ENCODE measurements at places on chromosomes 4 and X.

- no peak for DNase-seq
Observed at GRCh38 chrX:132016628-132017430, 6.3 kb upstream of the STK26 start.

DNA sequence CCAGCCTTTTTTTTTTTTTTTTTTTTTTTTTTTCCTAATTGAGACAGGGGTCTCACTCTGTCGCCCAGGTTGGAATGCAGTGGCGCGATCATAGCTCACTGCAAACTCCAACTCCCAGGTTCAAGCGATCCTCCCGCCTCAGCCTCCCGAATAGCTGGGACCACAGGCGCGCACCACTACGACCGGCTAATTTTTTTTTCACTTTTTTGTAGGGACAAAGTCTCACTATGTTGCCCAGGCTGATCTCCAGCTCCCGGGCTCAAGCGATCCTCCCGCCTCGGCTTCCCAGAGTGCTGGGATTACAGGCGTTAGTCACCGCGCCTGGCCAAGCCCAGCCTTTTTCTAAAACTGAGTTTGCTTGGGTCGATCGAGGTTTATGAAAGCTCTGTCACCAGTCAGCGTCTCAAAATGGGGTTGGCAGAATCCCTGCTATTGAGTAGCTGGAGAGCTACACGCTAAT lies 1.3 kb upstream of the OTUD5 start:
- DNase-seq, result no peak

- DNase-seq, result no peak
Observed at GRCh38 chrX:78532363-78532762, 126.8 kb downstream of the RTL3 start.

- DNase-seq, result no peak
Observed at GRCh38 chrX:151902813-151903591, 9.7 kb upstream of the MAGEA4 start.

- DNase-seq, result no peak
Observed at GRCh38 chr4:188221090-188221489, 81.8 kb downstream of the TRIML1 start.

DNA sequence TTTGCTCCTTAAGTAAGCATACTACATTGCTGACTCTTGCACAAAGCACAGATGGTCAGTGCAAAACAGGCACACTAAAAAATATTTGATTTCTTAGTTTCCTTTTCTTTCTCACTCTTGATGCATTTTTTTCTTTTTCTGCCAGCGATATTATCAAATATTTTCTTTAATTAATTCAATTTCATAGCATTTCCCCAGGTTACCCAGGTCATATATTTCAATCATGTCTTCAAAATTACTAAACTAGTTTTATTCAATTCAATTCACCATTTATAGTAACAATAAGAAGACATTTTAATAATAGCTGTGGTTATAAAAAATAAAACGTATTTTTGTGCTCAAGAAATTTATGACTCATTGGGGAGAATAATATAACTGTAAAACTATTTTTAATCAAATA lies 421.2 kb downstream of the GASK1B start:
- DNase-seq, result no peak

DNA sequence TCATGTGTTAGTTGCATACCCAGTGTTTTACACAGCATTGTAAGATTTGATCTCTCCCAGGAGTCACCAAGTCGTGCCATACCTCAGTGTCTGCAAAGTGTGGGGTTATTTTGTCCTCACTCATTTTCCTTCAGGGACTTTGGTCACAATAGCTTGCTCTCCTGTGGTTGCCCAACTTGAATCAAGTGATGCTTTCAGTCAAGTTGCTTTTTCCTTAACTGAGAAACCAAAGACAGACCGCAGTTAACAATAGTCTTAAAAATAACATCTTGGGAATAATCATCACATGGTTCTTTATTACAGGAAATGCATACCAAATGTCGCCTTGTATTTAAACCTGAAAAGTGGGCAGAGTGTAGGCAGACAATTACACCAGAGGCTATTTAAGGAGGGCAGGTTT lies 44.5 kb upstream of the NDP start:
- DNase-seq, result no peak

- DNase-seq, result no peak
Observed at GRCh38 chr4:67928546-67928945, 34.7 kb downstream of the TMPRSS11A start.

DNA sequence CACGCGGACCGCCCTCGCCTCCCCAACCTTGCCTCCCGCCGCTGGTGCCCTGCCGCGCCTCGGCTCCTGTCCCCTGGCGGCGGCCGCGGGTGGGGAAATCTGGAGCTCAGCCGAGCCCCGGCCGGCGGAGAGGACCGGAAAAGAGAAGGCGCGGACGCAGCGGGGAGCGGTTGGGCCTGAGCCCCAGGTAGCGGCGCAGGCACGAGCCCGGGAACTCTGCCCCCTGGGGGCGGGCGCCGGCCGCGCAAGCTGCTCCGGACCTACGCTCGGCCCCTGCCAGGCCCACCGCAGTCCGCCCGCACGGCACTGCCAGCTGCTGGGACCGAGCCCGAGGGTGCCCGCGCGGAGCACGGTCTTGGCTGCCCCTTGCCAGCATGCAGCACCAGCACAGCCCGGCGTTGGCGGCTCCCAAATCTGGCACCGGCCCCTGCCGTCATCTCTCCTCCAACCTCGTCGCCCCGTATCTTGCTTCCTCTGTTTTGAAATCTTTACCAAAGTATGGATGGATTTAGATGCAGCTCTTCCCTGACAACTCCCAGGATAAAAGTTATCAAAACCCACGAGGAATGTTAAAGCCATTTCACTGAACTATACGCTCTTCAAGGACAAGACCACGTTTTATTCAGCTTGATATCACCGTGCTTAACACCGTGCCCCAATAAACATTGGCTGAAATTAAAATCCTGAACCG lies at the start of gene PRSS12:
TSS of gene PRSS12 (minus strand) at position 161 of the 691 bp plus-strand sequence. CDS start 283 bp downstream, outside the sequence.
- peak; percentile 5 for DNase-seq

DNA sequence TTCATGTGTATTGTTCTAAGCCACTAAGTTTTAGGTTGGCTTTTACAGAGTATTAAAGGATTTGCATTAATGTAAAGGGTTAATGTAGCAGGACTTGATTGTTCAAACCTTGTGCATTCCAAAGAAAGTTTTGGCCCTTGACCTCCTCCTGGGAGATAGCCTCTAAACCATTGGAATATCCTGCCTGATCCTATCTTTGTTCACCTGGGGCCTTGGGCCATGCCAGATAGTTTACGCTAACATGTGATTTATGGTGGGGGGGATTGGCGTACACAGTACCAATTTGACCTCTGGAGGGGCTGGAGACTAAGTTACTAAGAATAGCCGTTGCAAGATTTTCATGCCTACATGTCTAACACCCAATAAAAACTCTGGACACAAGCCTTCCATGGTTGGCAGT lies 1002.7 kb upstream of the PABPC4L start:
- no peak for DNase-seq

DNA sequence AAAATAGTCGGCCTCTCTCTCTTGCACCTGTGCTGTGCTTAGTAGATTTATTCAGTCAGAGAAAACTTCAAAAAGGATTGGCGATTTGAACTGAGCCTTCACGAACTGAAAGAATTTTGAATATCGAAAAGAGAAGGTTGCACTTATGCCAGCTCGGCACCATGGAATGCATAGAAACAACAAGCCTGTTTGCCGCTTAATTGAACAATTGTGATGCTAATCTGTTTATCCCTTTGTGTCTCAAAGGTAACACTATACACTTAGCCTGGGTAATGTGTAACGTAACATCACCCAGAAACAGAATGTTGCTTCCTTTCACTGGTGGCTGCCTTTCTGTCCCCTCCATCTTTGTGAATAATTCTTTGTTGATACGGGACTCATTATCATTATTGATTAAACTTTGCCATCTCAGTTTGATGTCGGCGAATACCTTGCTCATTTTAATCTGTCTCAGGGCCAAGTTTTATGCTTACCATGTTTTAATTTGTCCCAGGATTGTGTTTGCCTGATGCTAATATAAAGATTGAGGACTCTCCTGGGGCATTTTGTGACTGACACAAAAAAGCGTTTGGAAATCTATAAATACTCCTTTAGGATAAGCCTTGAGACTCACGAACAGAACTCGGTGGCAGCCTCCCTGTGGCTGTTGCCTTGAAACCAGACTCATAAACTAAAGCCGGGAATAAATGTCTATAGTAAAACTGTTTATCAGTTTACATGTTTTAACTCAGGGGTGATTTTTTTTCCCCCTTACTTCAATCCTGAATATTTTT lies 400.5 kb downstream of the RAPGEF2 start:
- DNase-seq, result no peak

DNA sequence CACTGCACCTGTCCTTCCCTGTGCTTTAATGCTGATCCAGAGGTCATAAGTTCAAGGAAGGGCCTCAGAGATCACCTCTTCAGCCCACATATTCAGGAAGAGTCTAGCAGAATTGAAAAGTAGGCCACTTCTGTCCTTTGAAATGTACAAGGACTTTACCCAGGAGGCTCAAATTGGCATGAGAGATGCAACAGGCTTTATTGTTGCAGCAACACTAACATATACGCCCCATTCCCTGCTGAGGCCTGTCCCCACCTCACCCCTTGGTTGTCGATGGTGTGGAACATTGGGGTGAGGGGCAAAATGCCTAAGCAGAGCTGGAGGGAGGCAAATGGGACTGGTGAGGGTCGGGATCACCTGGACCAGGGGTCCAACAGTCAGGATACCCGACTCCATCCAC lies 2.8 kb downstream of the PRAF2 start:
- no peak for DNase-seq

- no peak for DNase-seq
Observed at GRCh38 chr4:30725562-30725961, 5.4 kb downstream of the PCDH7 start.

Measured in stimulated activated CD4-positive, alpha-beta T cell treated with anti-CD3 and anti-CD28 coated beads, TNF-alpha, amount 100 ng/mL, for 24 hours (primary cell).